MG63 (cell line): ENCODE measurements at places on chromosomes 2 and 18.

DNA sequence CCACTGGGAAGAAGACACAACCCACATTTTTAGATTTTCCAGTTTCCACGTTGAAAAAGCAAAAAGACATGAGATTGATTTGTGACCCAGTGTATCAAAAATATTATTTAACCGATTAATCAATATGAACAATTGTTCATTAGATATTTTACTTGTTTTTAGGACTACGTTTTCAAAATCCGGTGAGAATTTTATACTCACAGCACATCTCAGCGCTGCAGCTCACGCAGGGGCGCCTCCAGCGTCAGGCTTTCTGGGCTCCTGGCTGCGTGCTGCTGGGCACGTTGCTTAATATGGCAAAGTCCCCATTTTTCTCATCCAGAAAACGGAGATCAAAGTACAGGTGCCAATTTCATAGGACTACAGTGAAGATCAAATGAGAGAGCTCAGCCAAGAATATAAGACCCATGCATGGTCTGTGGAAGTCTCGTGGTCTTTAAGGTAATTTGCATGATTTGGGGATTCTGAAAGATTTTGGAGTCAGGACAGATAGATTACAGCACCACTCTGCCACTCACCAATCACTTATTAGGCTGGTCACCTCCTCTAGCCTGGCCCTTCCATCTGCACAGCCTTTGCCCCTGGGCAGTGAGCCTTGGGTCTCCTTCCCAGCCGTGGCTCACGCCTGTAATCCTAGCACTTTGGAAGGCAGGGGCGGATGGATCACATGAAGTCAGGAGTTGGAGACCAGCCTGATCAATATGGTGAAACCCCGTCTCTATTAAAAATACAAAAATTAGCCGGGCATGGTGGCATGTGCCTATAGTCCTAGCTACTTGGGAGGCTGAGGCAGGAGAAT, 36.2 kb downstream of the PTPN18 start:
- no peak for DNase-seq

- peak; percentile 11 for DNase-seq
Measured at GRCh38 chr2:170425281-170425751, 247.4 kb downstream of the MYO3B start.

GRCh38 chr2:234939576-234939975, 12.2 kb upstream of the SH3BP4 start:
- no peak for DNase-seq

DNA sequence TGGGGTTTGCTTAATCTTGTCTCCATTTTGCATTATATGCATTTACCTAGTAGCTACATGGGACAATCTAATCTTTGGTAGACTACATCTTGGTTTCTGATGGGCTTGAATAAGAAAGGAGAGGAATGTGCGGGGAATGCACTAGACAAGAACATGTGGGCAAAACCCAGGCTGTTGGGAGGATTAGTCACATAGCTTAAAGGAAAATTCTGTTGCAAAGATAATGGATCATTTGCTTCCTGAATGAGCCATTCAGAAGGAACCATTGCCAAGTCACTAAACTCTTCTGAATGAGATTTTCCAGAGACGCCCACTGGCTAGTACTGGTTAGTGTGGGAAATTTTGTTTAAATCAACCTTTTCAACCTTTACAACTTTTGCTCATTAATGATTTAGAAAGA, 84.8 kb downstream of the OSBPL6 start:
- peak; percentile 35 for DNase-seq

GRCh38 chr2:205720451-205720902, 38.2 kb downstream of the NRP2 start:
- DNase-seq = no peak

DNA sequence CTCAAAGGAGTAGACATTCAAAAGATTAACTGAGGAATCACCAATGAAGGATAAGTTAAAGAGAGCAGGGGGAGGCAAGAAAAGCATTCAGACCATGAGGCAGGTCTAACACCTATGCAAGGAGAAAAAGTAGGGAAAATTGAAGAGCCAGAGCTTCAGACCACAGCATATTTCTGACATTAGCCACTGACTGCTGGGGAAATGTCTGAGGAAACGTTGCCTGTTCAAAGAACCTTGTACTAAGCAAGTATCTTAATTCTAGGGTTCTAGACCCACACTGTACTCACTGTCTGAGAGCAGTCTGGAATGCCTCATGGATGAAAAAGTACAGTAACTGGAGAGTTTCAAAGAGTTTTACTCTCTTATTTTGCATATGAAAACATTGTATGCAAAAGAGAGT, 39.5 kb upstream of the TFPI start:
- DNase-seq = no peak

DNA sequence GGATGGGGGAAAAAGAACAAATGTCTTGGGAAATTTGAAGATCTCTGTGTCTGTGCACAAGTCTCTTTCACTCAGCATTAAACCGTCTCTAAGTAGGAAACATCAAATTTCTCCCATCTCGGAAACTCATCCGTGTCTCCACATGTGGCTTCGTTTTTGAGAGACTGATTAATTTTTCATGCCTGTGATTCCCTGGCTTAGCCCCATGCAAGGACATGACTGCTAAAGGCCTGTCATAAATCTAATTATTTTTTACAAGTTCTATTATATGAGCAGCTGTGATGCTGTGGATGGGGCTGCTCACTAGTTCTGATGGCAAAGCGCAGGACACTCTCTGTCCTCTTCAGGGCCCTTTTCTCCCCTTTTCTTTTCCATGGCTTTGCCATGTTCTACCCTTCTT, 129.1 kb downstream of the RGPD3 start:
- DNase-seq = no peak

DNA sequence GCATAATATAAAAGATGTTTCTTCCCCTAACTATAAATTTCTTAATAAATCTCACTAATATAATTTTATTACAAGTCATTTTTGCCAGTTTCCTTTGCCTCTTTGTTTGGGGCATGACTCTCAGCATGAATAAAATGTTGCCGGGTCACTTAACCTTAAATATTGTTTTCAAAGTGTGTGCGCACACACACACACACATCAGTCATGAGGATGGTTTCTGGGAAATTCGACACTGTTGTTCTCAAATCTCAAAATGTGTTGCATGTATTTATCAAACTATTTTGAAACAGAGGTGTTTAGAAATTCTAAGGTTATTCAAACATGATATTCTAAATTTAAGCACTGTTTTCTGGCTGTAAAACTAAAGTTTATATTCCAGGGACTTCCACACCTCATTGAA, 31.5 kb downstream of the FAP start:
- no peak for DNase-seq
